ENCODE measurements at places on chromosomes 12 and 14.

- no peak for DNase-seq
Measured at GRCh38 chr12:88630561-88630960, 50.3 kb upstream of the KITLG start.

- DNase-seq, result no peak
Measured at GRCh38 chr14:106530423-106531107, 1004.2 kb downstream of the TMEM121 start.

- DNase-seq, result no peak
Measured at GRCh38 chr12:113768850-113769249, 197.3 kb downstream of the RBM19 start.

DNA sequence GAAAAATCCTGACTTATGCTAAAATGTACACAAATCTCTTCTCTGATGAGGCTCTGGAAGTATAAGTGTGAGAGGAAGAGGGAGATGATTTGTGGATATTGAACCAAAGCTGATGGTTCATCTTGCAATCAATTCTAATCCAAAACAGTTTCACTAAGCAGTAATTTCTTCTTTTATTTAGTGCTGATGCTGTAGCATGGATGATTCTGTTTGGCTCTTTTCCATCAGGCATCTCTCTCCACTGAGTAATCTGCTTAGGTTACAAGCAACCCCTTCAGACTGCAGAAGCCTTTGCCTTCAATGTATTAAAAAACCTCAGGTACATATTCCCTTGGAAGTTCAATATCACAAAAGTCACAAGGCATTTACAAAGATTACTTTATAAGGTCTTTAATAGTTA lies 159.1 kb upstream of the CCDC198 start:
- DNase-seq, result no peak

DNA sequence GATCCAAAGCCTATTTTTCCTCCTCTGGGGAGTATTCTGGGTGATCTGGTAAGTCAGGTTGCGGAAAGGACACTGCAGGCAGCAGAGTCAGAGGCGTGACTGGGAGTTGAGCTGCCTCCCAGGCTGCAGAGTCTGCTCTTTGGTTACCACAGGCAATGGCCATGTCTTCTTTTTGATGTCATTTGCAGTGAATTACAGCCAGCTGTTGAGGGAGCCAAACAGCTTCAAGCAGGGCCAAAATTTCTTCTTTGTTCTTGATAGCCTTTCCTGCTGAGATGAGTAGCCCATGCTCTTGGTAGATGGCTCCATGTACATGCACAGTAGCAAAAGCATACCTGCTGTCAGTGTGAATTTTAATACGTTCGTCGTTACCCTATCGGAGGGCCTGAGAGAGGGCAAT lies 116.6 kb upstream of the PZP start:
- no peak for DNase-seq

DNA sequence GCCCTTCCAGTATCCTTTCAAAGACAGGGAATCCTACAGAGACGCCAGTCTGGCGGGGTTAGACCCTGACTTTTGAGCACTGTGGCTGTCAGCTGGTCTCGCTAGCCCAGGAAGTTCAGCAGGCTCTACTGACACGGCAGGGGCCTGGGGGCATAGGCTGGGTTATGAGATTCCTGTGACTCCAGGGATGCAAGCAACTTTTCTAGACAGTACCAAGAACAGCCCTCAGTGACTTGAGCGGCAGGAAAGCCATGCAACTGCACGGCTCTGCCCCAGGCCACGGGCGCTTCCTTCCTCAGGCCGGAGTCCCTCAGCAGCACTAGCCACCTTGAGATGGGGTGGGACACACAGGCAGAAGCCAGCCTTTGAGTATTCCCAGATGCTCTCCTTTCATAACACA lies 5.1 kb upstream of the SIVA1 start:
- DNase-seq, result peak; percentile 20

DNA sequence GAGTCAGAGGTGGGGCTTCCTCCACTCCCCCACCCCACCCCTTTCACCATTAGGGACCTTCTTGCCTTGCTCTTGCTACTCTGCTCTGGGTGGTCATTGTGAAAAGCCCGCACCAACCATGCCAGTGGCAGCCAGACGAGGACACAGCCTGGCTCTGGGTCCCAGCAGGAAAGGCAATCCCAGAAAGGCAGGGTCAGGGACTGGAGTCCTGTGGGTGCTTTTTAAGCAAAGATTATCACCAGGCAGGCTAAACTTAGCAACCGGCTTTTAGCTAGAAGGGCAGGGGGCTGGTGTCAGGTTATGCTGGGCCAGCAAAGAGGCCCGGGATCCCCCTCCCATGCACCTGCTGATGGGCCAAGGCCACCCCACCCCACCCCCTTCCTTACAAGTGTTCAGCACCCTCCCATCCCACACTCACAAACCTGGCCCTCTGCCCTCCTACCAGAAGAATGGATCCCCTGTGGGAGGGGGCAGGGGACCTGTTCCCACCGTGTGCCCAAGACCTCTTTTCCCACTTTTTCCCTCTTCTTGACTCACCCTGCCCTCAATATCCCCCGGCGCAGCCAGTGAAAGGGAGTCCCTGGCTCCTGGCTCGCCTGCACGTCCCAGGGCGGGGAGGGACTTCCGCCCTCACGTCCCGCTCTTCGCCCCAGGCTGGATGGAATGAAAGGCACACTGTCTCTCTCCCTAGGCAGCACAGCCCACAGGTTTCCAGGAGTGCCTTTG lies 1.2 kb upstream of the GAPDH start:
- peak; percentile 91 for DNase-seq

DNA sequence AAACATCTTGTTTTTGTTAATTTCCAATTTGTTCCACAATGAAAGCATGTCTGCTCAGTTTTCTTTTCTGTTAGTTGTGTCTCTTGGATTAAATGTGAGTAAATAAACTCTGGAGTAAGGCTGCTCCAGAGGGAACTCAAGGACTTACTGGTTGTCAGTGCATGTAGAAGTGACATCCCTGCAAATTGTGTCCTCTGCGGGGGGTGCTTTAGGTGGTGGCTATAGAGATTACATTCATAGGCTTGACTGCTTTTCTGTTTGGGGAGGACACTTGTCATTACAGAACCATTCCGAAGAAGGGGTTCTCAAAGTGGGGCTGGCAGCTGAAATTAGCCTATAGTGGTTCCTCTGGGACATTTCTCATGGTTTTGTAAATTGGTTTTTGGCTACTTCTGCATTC lies 8.8 kb downstream of the TMTC2 start:
- DNase-seq, result no peak

GRCh38 chr12:6573001-6573400 lies 4.9 kb upstream of the NOP2 start:
- DNase-seq, result no peak

- peak; percentile 95 for DNase-seq
Measured at GRCh38 chr12:110742718-110743570, at the start of gene PPP1CC. PPP1CC (minus strand) TSS chr12:110742891; CDS start chr12:110742707, 184 bp downstream.

DNA sequence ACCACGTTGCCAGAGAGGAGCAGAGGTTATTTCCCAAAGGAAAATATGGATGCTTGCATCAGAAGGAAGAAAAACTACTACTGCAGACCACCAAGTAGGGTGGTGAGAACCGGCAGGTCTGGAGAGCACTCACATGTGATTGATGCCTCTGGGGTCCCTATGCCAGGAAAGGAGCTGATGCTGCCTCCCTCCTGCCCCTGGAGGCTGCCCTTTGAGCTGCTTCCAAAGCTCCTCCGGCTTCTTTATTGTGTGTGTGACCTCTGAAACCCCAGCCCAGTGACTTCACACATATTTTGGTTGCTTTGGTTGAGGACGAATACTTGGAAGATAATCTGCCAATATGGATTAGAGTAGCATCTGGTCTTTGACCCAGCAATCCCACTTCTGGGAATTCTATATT lies 133.4 kb downstream of the AACS start:
- DNase-seq, result no peak

All from stomach (tissue), 19 donors.